ENCODE measurements at places on chromosomes 7 and 10.

DNA sequence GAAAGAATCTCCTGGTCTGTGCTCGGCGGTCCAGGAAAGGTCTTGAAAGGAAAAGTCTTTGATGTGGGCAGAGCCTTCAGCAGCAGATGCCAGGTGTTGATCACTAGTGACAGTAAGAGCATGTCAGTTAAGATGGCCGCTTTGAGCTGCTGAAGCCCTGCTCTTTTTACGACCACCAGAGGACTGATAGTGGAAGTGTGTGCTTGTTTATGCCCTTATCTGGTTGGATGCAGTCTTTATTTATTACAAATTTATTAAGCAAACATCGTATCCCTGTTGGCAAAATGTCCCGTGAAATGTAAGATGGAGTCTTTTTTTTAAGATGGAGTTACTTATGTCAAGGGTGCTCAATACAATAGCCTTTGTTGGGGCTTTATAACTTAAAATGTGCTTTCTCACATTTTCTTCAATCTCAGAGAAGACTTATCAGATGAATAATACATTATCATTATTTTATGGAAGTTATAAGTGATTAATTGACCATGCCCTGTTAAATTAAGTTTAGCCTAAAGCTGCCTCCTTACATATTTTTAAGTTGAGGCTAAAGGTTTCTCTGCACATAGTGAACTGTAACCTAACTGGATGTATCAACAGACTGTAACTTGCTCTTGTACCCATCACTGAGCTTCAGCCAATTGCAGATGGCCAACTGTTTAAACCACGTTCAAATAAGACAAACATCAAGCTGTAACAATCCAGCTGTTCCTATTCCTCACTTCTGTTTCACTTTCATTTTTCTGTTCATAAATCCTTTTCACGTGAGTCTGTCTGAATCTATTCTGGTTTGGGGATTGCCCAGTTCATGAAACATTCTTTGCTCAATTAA lies 97.4 kb upstream of the PIK3CG start:
- DNase-seq, result no peak

DNA sequence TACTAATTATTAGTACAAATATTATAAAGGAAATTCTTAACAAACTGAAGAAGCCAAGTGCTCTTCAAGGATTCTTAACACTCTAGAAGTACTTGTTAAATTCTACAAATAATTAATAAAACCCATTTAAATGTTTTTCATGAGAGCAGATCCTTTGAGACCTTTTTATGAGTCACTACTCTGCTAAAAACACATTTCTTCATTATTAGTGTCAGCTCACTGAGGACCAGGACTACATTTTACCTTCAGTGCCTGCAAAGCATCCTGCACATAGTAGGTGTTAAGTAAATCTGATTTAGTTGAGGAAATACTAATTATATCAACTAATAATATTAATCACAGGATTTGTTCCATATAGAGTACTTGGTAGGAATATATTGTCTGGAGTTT lies 273.6 kb downstream of the PHTF2 start:
- DNase-seq, result no peak

DNA sequence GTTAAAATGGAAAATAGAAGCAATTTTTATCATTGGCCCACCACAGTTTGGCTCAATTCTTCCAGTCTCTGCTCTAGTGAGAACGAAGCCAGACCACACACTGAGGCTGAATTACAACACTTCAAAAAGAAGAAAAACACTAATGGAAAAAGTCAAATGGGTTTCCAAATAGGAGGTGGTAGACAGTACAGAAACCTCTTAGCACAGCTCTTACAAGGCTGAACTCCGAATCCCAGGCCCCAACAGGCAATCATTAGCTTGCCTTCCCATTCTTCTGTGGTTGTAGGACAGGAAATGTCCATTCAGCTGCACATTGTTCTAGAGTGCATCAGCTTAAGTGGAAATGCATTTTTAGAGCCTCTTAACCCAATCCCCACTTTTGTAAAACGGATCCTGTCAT lies 115.1 kb upstream of the MEOX2 start:
- DNase-seq, result peak; percentile 85

DNA sequence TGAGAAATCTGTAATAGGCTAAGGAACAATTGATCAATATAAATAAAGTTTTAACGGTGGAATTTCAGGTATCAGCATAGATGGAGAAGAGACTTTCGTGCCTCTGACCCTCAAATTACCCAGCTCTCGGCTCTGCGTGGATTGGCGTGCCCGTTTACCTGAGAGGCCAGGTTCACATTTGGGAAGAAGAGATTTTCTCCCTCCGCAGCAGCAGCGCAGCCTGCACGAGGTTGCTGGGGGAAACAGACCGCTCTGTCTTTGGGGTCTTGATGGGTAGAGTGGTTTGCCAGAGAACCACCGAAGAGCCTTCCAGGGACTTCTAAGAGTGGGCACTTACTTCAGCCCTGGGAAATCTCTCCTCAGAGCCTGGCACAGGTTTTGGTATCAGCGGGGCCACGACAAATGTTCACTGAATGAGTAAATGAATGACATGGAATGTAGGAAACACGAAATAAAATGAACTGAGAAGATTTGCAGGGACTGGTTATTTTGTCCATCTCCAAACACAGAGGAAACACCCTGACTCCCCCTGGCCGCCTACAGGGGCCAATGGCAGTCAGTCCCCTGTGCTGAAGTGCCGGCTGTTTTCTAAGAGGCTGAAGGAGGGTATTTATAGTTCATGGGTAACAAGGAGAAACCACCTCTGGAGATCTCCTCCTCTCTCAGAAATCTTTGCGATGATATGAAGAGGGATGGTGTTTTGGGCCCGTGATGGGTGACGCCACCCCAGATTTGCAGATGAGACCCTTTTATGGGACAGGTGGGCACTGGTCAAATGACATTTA lies 338.5 kb downstream of the ADARB2 start:
- no peak for DNase-seq

- DNase-seq, result no peak
Measured at GRCh38 chr7:2782565-2782964, 61.5 kb downstream of the GNA12 start.

DNA sequence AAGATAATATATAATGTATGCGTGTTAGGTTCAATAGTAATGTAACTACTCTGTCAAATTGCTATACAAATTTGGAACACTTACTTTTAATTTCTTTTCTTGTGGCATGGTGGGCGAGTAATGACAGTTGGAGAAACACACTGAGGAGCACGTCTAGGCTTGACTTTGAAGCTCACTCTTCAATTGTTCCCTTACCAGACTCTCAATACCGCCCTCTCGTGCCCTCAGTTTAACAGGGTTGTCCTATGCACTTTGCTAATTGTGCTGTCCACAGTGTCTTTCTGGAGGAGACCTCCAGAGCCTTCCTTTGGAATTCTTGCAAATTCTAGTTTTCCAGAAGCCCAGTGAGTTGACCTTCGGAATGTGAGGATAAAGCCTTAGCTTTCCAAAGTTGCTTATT lies 107.2 kb upstream of the RELN start:
- DNase-seq, result no peak

GRCh38 chr10:48655411-48656240 lies 29.0 kb upstream of the WDFY4 start:
- DNase-seq, result peak; percentile 27

DNA sequence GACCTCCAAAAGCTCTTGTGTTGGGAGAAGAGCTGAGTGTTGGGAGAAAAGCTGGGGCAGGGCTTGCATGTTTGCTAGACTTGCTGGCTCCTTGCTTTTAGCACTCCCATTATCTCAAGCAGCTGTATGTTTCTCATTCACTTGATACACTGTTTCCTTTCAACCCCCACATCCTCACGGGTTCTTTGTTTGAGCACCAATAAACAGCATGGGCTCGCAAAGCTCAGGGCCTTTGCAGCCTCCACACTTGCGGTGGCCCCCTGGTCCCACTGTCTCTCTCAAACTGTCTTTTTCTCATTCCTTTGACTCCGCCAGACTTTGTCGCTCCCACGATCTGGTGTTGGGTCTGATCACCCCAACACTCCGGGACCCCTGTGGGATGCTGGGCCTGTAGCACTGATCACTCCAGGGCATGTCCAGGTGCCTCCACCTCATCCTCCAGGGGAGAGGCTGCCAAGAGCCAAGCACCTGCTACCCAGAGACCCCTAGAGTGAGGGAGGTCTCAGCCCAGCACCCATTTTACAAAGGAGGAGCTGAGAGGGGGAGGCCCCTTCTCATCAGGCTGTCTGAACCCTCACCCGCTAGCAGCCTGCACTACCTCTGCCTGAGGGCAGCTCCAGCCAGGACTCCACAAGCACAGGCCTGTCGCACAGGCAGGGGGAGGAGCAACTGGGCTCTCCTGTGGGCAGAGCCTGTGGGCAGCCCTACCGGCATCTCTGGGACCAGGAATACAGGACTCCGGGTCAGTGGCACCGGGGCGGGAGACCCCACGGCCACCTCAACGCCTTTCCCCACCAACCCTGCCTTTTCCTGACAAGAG lies 49.1 kb upstream of the MSMB start:
- DNase-seq, result no peak

DNA sequence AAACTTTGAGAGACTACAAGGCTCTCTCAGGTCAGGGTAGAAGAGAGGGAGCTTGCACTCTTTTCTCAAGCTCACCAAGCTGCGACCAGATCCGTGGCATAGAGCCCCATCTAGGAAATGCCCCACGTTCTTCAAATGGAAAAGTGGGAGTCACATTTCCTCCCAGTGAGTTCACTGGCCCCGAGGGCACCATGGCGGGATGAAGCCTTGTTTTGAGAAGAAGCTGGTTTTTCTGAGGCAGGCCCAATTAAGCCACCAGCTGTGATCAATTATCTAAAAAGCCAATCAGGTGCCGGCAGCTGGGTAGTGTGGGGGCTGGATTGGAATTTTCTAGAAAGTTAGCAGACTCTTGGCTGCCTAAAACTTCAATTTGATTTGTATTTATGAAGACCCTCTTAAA lies 101.4 kb downstream of the ZNF365 start:
- DNase-seq, result no peak

- no peak for DNase-seq
Measured at GRCh38 chr10:121495719-121496118, 102.5 kb downstream of the FGFR2 start.

DNA sequence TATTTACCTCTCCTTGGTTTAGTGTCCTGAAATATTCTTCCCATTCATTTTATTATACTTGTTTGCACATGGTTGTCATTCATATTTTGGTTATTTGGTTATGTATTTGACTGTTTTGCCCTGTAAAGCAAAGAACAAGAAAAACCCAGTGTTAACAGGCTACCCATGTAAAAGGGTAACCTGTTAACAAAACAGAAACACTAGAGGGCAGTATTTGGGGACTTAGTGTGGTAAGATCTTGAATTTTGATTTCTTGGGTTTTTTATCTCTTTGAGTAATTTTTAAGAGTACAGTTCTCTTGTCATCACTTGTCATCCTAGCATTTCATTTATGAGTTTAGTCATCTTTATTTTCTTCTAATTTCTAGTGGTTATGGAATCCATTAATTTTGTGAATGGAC lies 51.3 kb downstream of the POLL start:
- DNase-seq, result peak; percentile 20

GRCh38 chr10:88689366-88689765 lies 16.7 kb upstream of the LIPK start:
- DNase-seq, result no peak

DNA sequence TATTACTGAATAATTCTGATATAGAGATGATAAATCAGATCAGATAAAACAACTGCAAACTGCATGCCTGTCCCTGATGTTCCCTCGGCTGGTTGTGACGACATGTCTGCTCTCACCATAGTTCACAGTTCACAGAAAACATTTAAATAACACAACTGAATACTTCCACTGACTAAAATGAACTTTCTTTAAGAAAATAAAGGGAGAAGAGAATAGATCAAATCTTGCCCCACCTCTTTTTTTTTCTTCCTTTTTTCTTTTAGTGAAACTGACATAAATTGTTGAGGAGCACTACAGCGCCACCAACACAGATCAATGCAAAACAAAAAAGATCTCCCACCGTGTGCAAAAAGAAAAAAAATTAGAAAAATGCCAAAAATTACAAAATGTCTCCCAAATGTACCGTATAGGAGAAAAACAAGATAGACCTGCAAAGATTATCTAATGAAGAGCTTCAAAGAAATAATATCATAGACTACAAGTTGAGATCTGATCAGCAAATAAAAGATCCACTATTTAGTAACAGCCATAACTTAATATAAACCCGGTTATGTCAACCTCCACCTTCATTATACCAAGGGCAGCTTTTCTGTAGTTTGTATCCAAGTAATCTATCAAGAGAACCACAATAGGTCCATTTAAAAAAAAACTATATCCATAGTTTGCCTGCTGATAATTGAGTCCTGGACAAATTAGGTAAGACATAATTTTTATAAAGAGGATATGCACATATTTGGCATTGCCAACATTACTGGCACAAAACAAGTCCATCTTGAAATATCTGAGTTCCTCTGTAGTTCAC lies 30.7 kb upstream of the EPC1 start:
- peak; percentile 52 for DNase-seq

DNA sequence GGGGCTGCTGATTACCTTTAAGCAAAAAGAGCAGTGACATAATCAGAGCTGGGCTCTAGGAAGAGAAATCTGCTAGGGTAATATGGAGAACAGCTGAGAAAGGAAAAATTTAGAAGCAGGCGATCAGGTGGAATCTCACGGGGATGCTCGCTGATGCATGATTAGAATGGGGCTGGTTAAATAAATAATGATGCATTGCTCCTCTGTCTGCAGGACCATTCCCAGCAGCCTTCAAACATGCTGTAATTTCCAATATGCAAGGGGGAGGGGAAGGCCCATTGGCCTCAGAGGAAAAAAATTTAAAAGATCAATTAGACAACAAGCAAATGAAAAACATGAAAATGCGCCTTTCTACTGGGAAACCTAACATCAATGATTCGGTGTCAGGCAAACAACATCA lies 65.6 kb upstream of the C10orf90 start:
- DNase-seq, result no peak

GRCh38 chr7:74598558-74598957 lies 59.0 kb upstream of the GTF2I start:
- DNase-seq, result peak; percentile 56

DNA sequence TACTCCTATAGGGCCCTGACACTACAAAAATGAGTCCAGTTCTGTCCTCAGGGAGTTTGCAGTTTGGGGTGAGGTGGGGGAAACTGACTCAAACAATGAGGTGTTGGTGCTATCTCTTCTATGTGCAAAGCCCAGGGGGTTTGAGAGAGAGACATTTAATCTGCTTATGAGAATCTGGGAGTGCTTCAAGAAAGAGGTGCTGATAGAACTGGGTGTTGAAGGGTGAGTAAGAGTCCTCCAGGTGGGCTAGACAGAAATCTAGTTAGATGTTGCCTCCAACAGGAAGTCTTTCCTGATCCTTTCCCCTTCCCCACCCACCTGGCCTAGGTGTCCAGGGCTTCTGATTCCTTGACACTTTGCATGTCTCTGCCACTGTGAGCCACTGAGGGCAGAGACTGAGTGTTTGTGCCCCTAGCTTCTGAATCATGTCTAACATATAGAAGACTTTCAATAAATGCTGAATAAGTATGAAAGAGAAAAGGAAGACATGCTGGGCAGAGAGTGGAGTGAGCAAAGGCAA lies 53.0 kb downstream of the FAM241B start:
- no peak for DNase-seq

- DNase-seq, result no peak
Measured at GRCh38 chr10:116118847-116119246, 154.2 kb downstream of the GFRA1 start.

- no peak for DNase-seq
Measured at GRCh38 chr10:112059220-112059619, 124.3 kb downstream of the GPAM start.
